Stimulated activated CD4-positive, alpha-beta T cell treated with anti-CD3 and anti-CD28 coated beads, Interleukin-4, amount 100 ng/mL, for 1 hour (primary cell): ENCODE measurements at places on chromosomes 16 and 17.

GRCh38 chr17:74211912-74212208, 1.5 kb upstream of the TTYH2 start:
- DNase-seq: peak; percentile 13

DNA sequence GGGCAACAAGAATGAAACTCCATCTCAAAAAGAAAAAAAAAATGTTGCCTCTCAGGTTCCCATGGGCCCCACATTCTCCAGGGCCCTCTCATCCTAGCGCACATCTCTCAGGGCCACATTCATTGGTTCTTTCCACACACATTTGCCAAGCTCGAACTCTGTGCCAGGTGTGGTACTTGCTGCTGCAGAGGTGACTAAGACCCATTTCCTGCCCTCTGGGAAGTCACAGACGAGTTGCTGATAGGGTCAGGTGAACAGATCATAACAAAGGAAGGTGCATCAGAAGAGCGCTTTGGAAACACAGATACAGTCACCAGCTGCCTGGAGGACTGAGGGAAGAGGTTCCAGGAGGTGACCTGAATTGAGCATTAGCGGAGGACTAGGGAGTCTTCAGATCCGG, 1.0 kb downstream of the GSDMA start:
- DNase-seq: peak; percentile 8

DNA sequence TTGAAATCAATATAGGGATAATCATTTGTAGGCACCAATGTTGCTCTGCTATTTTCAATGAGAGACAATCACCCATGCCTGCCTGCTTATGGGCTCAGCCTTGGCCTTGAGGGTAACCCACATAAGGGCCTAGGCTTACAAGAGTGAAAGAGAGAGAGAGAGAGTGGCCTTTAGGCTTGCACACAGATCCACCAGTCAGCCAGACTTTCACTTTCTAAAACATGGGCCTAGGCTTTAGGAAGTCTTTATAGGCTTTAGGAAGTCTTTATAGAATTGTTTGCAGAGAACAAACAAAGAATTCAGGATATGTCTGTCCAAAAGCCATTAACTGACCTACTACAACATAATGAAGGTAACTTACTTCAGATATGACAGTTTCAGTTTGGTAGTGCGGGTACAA, 3.4 kb downstream of the ABCA9 start:
- DNase-seq: no peak

DNA sequence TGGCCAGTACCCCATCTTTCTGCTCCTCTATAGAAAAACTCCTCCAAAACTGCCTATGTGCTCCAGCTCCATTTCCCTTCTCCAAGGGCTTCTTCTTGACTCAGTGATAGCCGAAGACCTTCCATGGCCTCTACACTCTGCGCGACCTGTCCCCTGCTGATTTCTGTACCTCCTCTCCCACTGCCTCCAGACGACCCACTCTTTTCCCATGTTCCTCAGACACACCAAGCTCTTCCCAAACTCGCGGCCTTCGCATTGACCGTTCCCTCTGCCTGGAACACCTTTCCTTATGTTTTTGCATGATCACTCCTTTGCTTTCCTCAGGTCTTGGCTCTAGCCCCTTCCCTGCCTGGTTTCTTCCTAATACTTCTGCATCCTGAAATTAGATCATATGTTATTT, 255.6 kb upstream of the SDK2 start:
- no peak for DNase-seq

DNA sequence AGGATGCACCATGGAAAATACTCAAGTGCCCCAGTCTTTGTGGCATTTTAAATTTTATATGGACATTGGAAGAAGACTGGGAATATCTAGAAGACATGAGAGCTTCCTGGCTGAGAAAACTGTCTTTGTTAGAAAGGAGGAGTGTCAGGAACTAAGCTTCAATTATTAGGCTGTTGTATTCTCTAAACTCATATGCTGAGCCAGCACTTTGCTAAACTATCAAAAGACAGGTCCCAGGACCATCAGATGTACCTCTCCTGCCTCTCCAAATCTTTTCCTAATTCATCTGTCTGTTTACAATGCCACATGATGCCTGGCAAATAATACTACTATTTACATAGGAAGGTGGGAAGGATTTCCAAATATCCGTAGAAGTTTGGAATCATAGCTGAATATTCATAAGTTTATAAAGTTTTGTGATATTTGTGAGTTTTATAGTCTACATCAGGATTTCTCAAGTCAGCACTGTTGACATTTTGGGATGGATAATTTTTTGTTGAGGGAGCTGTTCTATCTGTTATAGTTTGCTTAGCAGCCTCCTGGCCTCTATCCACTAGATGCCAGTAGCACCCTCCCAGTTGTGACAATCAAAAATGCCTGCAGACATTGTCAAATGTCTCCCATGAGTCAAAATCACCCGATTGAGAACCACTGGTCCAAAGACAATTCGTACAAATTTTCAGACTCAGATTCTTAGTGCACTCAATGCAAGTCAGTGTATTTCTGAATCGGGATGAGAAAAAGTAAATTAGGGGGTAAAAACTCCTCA, 61.2 kb upstream of the NETO2 start:
- no peak for DNase-seq

- DNase-seq: no peak
These were observed 37.8 kb upstream of the ULK2 start for GRCh38 chr17:19905502-19905901.

DNA sequence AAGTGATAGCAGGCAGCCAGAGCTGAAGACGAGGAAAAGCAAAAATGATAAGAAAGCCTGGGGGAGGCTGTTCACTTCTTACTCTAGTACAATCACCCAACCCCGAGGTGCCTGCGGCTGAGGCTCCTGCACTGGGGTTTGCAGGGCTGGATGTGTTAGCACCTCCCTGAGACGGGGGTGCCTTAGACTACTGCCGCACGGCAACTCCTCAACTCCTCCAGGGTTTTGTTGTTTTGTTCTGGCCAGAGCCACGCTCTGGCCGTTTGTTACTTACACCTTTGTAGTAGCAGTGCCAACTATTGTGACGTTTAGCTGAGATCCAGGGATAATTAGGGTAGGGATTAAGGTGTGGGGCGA, 51.5 kb downstream of the LDHD start:
- peak; percentile 10 for DNase-seq

DNA sequence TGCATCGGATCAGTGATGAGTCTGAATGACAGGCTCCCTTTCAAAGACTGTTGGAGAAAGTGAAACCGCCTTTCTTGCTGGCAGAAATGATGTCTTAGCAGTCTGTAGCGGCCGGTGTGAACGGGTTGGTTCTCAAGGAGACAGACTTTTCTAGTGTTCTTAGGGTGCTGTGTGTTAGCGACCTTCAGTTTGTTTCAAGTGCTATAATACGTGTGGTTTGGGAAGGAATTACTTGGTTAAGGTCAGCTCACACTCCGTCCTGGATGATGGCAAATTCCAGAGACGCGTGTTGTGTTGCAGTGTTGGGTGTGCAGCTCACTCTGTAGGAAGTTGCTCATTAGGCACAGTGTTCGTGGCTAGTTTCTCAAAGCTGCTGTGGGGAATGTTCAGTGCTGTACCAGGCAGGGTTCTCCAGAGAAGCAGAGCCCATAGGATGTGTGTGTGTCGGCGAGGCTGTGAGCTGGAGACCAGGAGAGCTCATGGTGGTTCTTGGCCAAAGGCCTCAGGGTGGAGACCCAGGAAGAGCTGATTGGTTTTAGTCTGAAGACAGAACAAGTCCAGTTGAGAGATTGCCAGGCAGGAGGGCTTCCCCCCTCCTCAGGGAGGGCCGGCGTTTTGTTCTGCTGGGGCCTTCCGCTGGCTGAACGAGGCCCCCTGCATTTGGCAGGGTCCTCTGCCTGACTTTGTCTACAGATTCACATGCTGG, 37.6 kb downstream of the ZNF750 start:
- no peak for DNase-seq

GRCh38 chr17:21452377-21453143, 76.4 kb downstream of the KCNJ12 start:
- peak; percentile 30 for DNase-seq

DNA sequence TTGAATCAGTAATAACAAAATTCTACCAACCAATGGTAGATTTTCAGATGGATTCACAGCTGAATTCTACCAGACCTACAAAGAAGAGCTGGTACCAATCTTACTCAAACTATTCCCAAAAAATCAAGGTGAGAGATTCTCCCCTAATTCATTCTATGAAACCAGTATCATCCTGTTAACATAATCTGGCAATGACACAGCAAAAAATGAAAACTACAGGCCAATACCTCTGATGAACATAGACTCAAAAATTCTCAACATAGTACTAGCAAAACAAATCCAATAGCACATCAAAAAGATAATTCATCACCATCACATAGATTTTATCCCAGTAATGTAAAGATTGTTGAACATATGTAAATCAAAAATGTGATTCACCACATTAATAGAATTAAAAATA, 234.4 kb upstream of the KIF2B start:
- no peak for DNase-seq

DNA sequence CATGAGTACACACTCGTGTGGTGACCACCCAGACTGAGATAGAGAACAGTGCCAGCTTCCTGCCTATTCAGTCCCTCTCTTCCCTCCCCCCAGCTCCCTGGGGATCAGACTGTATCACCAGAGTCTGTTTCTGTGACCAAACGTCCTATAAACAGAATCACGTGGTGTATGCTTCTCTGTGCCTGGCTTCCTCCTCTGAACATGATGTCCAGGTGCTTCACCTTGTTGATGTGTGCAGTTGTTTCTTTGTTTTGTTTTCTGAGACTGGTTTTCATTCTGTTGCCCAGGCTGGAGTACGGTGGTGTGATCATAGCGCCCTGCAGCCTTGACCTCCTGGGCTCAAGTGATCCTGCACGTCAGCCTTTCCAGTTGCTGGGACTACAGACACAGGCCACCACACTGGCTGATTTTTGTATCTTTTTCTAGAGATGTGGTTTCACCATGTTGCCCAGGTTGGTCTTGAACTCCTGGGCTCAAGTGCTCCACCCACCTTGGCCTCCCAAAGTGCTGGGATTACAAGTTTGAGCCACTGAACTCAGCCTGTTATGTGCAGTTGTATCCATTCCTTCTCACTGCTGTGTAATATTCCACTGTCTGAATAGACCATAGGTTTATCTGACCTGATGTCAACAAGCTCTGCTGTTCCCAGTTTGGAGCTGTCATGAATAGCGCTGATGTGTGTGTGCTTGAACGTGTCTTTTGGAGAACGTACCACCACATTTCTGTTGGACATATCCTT, 28.9 kb upstream of the PRM1 start:
- no peak for DNase-seq

GRCh38 chr17:27535975-27536374, 79.7 kb downstream of the KSR1 start:
- DNase-seq: no peak

DNA sequence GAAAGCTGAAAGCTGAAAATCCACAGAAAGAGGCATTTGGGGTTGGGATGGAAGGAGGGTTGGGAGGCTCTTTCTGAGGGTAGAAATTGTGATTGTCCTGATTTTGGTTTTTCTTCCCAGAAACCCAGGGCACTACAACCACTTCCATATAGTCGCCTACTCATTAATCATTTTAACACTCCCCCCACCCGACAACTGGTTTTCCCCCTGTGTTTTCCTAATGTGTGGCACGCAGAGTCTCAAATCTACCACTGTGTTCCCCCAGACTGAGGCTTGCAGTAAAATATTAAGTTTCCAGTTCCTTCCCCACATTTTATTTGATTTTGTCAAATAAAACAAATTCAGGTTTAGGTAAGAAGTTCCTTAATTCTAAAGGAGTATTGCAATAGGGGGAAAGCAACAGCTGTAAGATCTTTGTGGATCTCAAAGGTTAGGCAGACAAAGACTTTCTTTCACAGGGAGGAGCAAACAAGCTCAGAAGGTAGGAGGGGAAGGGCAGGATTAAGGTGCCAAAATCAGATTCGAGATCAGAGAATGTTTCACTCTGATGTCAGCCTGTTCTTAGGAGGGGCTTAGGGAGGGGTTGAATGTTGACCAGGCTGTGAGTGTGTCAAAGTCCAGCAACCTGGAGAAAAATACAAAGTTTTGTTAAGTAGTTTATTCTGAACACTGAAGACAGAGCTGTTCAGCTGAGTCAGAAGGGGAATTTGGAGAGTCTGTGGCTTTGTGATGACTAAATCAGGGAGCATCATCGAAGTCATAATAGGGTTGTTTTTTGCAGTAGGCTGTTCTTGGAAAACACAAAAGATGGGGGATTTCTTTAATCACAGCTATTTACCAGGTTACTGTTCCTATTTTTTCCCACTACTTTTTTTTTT, 3.6 kb downstream of the ZNF267 start:
- DNase-seq: no peak

DNA sequence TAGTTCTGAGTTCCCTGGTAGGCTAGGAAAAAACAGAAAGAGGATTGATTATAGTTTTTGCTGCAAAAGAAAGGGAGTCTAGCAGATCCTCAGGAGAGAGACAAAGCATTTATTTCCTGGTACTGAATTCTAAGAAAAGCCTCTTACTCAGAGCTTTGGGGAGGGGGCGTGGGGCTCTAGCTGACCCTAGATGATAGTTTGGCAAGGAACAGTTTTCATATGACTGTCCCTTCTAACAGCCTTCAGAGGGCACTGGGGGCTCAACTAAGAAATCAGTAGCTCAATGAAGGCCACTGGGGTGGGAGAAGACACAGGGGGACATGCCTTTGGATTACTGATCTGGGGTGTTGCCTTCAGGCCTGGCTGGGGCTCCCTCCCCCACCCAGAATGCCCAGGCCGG, 4.0 kb downstream of the CA7 start:
- DNase-seq: no peak

DNA sequence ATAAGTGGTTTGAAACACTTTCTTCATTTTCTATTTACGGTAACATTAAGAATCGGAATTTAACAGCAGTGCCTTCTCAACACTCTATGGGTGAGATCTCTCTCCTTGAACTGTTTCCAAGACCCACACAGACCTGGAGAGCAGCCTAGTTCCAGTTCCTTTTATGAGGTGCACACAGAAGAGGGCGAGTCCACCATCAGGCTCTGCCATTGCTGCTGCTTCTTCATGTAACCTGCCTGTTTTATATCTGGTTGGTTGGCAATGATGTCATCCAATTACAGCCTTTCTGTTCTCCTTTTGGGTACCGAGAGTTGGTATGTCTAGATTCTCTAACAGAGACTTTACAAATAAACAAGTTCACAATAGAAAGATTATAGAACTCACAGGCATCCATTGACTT, 225.7 kb downstream of the UTP18 start:
- no peak for DNase-seq

- DNase-seq: no peak
These were observed 3.3 kb downstream of the TBX4 start for GRCh38 chr17:61455324-61456060.

GRCh38 chr16:1125471-1125870, 27.4 kb upstream of the CACNA1H start:
- peak; percentile 30 for DNase-seq
